Esophagus squamous epithelium (tissue), 5 donors: ENCODE measurements at places on chromosomes 7 and 10.

DNA sequence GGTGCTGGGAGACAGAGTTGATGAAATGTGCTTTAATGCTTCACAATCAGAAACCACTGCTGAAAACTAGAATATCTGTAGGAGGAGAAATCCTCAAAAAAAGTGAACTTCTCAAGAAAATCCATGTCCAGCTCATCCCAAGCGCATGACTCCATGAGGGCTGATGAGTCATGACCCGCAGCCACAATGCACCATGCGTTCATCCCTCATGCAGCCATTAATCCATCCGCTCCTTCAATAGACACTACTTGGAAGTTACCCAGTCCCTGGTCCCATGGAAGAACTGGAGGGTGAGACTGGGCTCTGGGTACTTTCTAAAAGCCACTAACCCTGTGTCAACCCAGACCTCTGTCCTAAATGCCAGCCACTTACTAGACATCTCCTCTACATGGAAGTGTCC is 24.4 kb downstream of the TMEM273 start:
- DNase-seq, result no peak

DNA sequence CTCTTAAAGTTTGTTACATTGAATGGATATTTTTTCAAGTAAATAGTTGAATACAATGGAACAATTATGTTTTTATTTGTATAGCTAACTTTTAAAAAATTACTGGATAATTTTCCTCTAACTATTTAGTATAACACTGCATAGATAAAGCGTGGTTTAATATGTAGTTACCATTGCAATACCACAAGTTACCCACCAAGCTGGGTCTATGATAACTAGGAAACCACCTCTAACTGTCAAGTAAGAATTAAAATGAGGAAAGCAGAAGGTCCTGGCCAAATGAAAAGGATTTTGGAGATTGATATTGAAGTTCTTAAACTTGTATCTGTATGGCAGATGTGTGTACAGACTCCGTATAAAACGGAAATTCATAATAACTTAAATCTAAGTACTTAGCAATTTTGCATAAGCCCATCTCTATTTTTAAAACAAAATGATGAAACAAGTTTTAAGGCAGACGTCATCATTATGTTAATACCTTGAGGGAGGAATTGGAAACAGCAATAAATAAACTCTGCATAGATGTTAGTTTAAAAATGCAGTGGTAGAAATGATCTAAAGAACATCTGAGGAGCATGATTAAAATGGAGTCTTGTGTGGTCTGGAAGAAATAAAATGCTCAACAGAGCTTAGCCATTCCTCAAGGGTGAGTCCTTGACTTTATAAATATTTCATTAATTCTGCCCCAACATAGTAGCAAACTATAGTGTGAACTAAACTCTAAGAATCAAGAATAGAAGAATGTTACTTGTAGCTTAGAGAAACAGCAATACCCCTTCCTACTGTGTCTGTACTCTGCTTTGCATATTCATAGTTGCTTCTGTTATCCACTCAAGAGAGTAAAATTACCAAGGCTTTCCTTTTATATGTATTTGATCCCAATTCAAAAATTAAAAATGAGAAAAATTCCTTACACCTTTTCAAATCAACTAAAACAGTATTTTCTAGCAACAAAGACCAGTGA is 206.4 kb upstream of the FERD3L start:
- DNase-seq, result no peak

- no peak for DNase-seq
These were observed 369.8 kb downstream of the GFRA1 start for GRCh38 chr10:115903207-115903606.

GRCh38 chr7:78673272-78673671 is 780.2 kb downstream of the MAGI2 start:
- DNase-seq, result no peak

GRCh38 chr7:92875173-92875572 is 38.8 kb upstream of the CDK6 start:
- no peak for DNase-seq

GRCh38 chr7:146736446-146737190 is 620.0 kb downstream of the CNTNAP2 start:
- DNase-seq, result no peak

GRCh38 chr7:81883801-81884393 is 114.0 kb upstream of the HGF start:
- DNase-seq, result no peak

GRCh38 chr7:44460325-44460724 is 30.1 kb downstream of the NUDCD3 start:
- no peak for DNase-seq

- DNase-seq, result no peak
These were observed 333.8 kb downstream of the CXCL12 start for GRCh38 chr10:44051091-44051490.

DNA sequence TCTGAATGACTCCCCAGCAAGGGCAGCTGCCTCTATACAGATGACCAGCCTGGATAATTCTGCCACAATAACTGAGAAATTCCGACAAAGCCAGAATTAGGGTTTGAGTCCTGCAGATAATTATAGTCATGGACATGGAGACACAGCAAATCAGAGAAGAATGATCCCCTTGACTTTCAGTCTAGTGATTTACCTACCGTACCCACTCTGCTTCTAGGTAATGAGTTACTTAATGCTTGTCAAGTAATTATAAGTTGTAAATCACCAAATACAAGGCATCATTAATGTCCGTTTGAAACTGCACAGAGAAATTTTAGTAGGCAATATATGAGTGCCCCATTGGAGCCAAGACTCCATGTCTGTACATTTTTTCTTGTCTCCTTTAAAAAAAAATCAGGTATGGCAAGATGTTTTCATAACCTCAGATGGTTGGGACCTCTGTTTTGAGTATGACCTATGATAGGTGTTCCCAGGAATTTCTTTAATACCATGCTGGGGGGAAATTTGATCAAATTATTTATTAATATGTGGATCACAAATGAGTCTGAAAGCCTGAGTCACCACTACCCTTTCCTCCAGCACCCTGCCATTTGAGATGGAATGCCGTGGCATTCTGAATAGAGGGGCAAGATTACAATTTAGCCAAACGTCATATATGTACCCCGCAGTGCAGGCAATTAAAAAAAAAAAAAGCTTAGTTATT is 5.5 kb upstream of the ARID5B start:
- no peak for DNase-seq

- no peak for DNase-seq
These were observed 32.2 kb upstream of the CUBN start for GRCh38 chr10:17161775-17162174.

- no peak for DNase-seq
These were observed 315.3 kb downstream of the PTEN start for GRCh38 chr10:88178758-88179157.

DNA sequence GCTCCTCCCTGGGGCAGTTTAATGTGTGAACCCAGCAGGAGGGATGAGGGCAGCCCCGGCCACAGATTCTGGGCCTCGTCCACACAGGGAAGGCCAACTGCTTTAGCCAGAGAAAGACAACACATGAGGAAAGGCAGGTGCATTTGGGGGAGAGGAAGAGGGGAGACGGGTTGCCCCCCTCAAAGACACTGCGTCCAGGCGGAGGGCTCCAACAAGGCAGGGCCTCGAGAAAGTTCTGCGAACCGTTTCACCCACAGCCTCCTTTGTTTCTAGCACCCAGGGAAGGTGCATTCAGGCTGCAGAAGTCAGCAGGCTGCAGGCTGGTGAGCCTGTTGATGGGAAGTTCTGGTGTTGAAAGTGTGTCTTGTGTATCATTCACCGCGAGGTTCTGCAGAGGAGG is 10.1 kb downstream of the FOXL3 start:
- no peak for DNase-seq

- DNase-seq, result no peak
These were observed 817.6 kb downstream of the TNS3 start for GRCh38 chr7:46764100-46764936.

GRCh38 chr10:7667262-7668141 is 736 bp upstream of the ITIH5 start:
- DNase-seq, result no peak

GRCh38 chr7:84017651-84018050 is 176.9 kb downstream of the SEMA3A start:
- no peak for DNase-seq
